ENCODE measurements at places on chromosomes 13 and 19.

GRCh38 chr13:77715233-77715891 lies 17.9 kb downstream of the SLAIN1 start:
- peak; percentile 22 for DNase-seq

DNA sequence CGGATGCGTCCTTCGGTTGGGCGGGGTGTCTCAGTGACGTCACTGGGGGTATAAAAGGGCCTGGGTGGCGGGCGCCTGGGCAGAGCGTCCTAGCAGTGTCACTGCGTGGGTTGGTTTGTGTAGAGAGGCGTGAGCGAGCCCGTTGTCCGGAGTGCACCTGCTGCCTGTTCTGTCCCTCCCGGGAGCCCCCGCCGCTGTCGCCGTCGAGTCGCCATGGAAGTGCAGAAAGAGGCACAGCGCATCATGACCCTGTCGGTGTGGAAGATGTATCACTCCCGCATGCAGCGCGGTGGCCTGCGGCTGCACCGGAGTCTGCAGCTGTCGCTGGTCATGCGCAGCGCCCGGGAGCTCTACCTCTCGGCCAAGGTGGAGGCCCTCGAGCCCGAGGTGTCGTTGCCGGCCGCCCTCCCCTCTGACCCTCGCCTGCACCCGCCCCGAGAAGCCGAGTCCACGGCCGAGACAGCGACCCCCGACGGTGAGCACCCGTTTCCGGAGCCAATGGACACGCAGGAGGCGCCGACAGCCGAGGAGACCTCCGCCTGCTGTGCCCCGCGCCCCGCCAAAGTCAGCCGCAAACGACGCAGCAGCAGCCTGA lies 2.9 kb downstream of the IER2 start:
- DNase-seq, result peak; percentile 98

- DNase-seq, result peak; percentile 76
Measured at GRCh38 chr19:42198676-42199439, 18.6 kb downstream of the DEDD2 start.

DNA sequence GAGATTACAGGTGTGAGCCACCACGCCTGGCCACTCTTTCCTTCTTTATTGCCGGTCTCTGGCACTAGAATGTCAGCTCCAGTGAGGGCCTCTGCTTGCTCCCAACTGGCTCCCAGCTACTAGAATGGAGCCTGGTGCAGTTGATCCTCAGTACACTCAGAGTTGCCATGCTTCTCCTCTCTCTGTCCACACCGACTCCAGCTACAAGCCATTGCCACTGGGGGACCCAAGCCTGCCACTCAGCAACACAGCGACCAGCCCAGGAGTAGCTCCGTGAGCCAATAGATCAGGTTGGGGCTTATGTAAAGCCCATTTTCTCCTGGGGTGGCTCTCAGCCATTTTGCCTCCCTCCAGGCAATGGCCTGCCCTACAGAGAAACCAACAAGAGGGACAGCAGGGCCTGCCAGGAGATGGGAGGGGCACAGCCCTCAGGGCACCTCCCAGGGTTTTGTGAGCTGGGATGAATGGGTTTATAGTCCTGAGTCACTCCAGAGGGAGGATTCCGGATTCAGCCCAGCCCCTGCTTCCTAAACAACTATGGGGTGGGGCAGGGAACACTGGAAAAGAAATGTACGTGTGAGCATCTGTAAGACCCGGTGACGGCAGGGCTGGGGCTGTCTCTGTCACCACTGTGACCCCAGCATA lies 36.5 kb downstream of the OPA3 start:
- DNase-seq, result no peak

- DNase-seq, result no peak
Measured at GRCh38 chr13:40186626-40187323, 479.7 kb downstream of the FOXO1 start.

DNA sequence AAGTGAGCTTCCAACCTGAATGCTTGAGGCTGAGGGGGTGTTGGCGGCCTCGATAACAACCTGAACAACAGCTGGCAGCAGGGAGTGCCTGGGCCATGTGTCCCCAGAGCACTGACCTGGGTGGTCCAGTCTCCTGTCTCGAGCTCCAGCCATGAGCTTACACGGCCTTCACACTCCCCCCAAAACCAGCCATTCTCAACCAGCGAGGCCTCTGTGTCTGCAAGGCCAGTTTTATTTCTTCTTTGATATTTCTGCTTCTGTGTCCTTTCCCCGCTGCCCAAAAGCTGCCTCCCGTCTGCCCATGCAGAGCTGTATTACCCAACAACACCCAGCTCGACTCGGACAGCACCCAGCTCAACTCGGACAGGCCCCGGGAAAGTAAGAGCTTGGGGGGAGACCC lies 32.5 kb upstream of the TFDP1 start:
- DNase-seq, result no peak

- DNase-seq, result no peak
Measured at GRCh38 chr19:47343194-47343802, 5.8 kb upstream of the DHX34 start.

- DNase-seq, result peak; percentile 88
Measured at GRCh38 chr19:12639901-12640613, 26.5 kb downstream of the MAN2B1 start.

DNA sequence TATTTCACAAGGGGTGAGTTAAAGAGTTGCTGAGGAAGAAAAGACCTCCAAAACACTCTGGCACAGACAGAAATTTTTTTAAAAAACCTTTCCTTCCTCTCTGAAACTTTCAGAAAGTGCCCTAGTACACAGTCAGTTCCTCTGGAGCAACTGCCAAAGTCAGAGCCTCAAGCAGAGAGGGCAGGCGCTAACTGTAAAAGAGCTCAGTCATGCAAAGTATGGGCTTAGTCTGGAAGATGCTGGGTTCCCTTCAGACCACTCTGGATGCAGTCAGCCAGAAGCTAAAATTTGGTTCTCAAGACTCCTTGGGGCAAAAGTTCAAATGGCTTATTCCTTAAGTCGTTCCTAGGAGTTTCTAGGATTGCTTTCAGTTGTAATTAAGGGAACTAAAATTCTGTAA lies 671.6 kb downstream of the PCDH9 start:
- no peak for DNase-seq

GRCh38 chr13:108621462-108621861 lies 7.9 kb upstream of the MYO16 start:
- DNase-seq, result no peak

DNA sequence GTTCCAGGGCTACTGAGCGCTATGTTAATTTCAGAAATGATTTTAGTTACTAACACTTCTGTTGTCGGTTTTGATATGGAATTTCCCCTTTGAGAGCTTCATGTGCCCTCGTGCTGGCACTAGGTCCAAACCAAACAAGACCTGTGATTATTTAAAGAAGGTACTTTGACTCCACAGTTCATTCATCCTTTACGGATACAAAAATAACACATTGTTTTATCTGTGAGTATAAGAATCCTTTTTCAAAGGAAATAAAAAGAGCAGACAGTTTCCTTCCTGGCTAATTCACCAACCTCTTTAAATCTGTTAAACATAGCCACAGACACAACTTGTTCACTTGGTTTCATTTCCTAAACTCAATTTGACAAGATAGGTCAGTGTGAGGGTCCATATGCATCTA lies 141.2 kb downstream of the FLT1 start:
- no peak for DNase-seq

- DNase-seq, result peak; percentile 49
Measured at GRCh38 chr19:47032171-47032811, 12.7 kb downstream of the NPAS1 start.

DNA sequence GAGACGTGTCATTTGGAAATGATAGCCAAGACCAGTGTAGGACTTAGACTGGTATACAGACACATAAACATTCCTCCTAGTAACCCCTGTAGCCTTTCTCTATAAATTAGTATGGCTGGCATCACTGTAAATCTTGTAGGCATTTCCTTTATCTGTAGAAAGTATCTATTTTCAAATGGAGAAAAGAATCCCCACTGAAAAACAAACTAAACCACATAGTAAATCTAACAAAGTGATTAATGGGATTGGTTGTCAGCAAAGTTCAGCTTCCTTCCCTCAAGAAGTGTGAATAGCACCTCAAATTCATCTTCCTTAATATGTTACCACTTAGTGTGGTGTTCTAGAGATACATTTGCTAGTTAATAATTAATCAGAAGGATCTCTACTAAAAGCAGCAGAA lies 119.4 kb upstream of the NBEA start:
- DNase-seq, result no peak

GRCh38 chr13:110037925-110038573 lies 251.7 kb upstream of the IRS2 start:
- no peak for DNase-seq

DNA sequence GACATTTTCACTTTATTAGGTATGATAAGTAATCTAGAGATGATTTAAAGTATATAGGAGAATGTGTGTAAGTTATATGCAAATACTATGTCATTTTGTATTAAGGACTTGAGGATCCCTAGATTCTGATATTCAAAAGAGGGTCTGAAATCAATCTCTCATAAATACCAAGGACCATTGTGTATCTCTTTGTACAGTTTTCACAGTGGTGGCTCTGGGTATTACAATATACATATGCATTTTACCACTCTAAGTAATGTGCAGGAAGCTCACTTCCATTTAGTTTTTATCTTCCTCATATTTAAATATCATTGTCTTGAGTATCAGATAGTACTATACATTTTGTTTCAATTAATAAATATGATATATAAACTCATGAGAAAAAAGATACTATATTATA lies 862.6 kb upstream of the PCDH20 start:
- no peak for DNase-seq

DNA sequence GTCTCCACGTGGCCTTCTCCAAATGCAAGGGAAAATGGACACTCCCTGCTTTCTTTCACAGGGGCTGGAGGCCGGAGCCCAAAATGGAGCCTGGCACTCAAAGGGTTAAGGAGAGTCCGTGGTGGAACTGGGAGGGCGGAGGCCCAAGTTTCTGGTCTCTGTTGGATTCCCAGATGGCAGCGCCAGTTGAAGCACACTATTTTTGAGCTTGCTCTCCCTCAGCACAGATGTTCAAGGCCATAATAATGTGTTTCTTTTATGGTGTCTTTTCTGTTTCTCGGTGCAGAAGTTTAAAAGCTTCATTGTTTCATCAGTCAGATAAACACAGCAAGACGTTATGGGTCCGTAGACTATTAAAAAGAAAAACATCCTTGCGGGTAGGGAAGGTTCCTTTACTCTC lies 67.6 kb downstream of the TNFRSF19 start:
- no peak for DNase-seq

DNA sequence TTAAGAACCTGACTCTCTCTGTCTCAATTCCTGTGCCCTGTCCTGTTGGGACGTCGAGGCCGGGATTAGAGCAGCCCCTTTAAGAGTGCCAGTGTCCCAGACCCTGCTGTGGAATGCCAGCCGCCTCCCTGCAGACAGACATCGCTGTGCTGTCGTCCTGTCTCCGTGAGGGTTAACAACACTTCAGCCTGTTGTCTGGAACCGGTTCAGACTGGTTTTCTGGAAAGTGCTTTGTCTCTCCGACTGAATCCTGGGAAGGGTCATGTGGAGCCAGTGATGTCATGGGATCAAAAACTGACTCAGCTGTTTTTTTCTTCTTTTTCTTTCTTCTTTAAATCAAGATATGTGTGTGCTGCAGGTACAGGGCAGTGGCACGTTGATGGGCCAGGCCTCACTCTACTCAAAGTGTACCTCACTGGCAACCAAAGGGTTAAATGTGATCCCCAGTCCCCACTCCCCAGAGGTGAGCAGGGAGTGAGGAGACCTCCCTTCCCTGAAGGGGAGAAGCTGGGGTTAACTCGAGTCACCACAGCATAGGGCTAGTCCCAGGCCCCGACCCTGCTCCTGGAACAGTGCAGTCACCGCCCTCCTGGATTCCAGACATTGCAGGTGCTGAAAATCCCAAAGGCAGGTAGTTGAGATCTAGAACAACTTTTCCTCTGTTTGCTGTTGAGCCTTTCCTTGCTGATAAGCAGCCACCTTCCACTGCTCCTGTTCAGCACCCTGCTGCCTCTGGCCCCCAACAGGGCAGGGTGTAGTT lies 50.8 kb downstream of the TSSK6 start:
- no peak for DNase-seq

GRCh38 chr13:74299721-74300120 lies 165.5 kb upstream of the KLF12 start:
- DNase-seq, result no peak

- DNase-seq, result no peak
Measured at GRCh38 chr13:78341032-78341431, 262.3 kb downstream of the POU4F1 start.

GRCh38 chr13:26880735-26881134 lies 120.1 kb upstream of the GPR12 start:
- no peak for DNase-seq

DNA sequence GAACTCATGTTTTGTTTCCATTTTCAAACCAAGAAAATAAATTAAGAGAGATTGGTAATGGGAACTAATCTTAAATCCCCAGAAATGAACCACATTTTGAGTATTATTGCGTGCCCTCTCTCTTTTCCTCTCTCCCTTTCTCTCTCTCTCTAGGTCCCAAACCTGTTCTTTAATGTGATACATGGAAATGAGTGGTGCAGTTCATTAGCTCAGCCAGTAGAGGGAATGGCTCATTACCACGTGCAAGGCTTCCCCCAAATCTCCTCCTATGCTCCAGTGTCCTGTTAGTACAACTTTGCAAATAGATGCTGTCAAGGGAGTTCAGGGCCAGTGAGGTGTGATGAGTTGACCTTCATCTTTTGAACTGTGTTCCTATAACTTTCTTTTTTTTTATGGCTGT lies 178.4 kb downstream of the FGF9 start:
- DNase-seq, result peak; percentile 6

GRCh38 chr13:39451301-39451700 lies 151.7 kb downstream of the LHFPL6 start:
- no peak for DNase-seq

DNA sequence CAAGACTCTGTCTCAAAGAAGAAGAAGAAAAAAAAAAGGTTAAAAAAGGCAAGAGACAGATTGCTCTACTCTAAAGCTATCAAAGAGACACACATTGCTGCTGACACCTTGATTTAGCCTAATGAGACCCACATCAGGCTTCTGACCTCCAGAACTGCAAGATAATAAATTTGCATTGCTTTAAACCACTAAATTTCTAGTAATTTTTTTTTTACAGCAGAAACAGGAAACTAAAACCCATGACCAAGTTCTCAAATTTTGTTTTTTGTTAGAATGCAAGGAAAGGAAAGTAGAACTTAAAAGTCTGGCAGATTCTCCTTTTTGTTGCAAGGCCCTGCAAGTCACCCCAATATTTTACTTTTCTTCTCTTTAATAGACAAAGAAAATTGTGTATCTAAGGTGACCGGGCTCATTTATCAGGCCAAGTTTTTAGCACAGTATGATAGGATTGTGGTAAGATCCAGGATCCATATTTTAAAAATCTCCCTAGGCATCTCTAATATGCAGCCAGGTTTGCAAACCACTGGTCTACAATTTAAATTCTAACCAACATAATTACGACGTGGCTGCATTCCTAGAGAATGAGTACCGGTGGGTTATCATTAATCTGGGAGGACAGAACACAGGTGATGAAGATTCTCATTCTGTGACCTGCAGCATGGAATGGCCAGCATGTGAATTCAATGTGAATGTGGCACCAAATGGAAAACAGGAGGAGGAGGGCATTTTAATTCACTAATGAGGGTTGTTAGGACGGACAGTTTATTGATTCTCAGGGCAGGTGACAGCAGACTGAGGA lies 56.7 kb upstream of the MED4 start:
- DNase-seq, result no peak
